ENCODE measurements at places on chromosomes 6 and 20.

DNA sequence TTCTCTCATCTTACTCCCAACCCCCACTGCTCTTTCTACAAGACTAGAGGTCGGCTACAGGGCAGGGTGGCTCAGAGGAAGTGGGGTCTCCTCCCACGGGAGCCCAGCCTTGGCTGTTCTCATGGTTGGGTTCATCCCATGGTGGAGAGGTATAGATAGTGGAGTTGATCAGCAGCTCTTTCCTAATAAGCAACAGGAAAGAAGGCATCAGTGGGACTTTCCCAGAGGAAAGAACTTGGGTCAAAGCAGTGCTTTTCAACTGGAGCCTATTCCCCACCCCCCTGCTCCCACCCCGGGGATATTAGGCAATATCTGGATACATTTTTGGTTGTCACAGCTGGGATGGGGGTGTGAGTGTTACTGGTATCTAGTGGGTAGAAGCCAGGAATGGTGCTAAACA, 200.9 kb downstream of the NFATC2 start:
- no peak overlapping the region for H3K27ac ChIP-seq
- DNase-seq: no peak
- H3K27me3 ChIP-seq: no peaks in the 10 kb centered on the region
- H3K4me3 ChIP-seq: no peak overlapping the region

DNA sequence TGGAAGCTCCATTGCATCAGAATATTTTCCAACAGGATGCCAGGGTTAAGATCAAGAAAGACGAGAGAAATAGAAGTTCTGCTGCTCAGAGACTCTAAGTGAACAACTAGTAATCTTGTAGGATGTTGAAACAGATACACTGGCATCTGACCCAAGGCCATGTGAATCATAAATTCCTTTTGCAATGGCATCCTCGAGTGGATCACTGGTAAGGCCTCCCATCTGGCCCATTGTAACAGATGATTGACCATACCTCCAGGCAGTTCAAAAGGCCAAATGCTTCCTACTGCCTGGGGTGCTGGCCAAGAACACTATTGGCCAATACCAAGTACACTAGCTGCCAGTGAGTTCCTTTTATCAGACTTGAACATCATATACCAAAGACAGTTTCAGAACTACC, 9.9 kb upstream of the SLC17A3 start:
- no peaks in the 10 kb centered on the region for H3K36me3 ChIP-seq
- H3K27me3 ChIP-seq: no peaks in the 10 kb centered on the region
- DNase-seq: peak; percentile 42
- H3K27ac ChIP-seq: peak overlapping the region; percentile 25

- H3K27ac ChIP-seq: no peak overlapping the region
- DNase-seq: peak; percentile 29
- no peaks in the 10 kb centered on the region for H3K27me3 ChIP-seq
These were observed 57.1 kb upstream of the CEP162 start for GRCh38 chr6:84284428-84285049.

- H3K4me1 ChIP-seq: peaks cover 12% of the 10 kb centered on the region
- H3K27ac ChIP-seq: no peak overlapping the region
- H3K27me3 ChIP-seq: no peaks in the 10 kb centered on the region
- no peak overlapping the region for H3K4me3 ChIP-seq
These were observed 265.0 kb downstream of the ADGRG6 start for GRCh38 chr6:142566628-142567396.

DNA sequence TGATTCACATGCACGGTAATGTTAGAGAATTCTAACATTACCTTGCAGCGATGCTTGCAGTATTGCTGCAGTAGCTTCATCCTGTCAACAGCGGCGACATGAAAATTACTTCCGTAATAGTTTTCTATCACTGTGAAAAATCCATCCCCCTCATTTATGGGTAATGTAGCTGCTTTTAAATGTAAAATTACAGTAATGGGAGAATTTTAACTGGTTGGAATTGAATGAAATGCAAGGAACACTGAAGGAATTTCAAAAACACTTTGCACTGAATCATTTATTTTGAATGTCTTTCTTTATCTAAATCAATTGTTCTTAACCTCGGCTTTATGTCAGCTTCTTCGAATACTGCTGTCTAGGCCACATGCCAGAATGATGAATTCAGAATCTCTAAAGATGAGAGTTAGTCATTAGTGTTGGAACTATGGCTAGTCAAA, 102.4 kb upstream of the HIVEP1 start:
- H3K27ac ChIP-seq: no peak overlapping the region
- H3K27me3 ChIP-seq: no peaks in the 10 kb centered on the region
- no peaks in the 10 kb centered on the region for H3K36me3 ChIP-seq
- DNase-seq: no peak

DNA sequence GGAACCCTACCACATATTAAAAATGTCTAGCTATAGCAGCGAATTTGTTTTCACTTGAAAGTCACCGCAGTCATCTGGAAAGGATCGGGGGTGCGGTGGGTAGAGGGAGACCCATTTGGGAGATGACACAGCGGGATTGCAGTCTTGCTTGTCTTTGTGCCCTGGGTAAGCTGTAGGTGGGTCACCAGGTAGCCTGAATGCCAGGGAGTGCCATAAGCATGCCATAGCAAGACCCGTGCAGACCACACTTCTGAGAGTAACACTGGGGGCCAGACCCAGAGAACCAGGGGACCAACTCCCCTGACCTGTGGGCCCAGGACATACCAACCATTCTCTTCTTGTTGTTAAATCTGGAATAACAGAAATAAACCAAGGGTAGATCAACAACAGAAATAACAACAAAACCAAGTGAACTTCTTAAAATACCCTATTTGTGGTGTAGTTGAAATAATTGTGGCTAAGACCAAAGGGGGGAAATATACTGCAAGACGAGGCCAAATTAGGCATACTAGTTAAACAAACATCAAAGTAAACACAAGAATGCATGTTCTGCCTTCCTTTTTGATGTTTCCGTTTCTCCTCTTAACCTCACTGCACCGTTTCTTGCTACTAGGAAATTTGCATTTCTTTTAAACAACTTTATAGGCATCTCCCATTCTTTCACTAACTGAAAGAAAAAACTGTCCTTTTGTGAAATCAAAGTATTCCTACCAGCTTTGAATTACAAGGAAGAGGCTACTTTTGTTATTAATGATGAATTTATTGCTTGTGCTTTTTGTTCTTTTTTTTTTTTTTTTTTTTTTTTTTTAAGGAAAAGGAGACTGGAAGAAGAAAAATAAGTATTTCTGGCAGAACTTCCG, 128.2 kb downstream of the SASH1 start:
- DNase-seq: no peak
- H3K4me1 ChIP-seq: no peaks in the 10 kb centered on the region
- no peaks in the 10 kb centered on the region for H3K36me3 ChIP-seq
- no peak overlapping the region for H3K27ac ChIP-seq
- no peaks in the 10 kb centered on the region for H3K27me3 ChIP-seq

GRCh38 chr20:50023116-50023805, 40.5 kb downstream of the SNAI1 start:
- no peaks in the 10 kb centered on the region for H3K4me1 ChIP-seq
- H3K4me3 ChIP-seq: no peak overlapping the region
- no peak overlapping the region for H3K27ac ChIP-seq
- no peaks in the 10 kb centered on the region for H3K36me3 ChIP-seq
- DNase-seq: no peak

DNA sequence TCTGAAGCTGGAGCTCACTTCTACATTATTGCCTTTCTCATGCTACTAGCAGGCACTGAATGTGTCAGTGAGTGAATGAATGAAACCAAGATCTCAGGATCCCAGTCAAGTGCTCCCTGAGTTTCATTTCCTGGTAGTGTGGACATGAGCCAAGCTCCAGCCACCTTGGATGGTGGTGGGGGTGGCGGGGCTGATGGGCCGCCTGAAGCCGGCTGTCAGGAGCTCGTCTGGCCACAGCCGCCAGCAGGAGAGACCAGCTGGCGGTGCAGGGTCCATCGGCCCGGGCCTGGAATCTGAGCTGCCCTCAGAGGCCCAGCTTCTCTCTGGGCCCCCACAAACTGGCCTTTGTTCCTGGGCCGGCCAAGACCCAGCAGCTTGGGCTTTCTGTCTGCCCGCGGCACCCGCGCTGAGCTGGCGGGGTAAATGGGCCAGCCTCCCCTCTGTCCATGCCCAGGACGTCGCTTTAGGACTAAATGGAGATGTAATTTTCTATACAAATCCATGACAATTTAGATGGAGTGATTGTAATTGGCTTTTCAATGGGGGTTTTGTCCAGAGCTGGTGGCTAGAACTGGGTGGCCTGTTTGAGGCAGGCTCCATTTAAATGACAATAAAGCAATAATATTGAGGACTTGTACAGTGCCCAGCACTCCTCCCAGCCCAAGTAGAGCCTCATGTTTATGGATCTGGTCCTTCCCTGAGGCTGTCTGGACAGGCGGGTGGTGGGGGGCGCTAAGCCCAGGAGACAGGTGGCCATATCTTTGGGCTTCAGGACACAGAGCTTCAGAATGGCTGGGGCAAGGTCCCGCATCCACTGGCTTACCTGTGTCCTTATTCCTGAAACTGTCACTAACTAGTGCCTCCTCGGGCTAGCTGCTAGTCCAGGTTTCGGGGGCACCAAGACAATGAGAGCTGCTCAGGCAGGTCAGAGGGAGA, 43.5 kb downstream of the NOL4L start:
- H3K27me3 ChIP-seq: no peaks in the 10 kb centered on the region
- H3K27ac ChIP-seq: no peak overlapping the region
- H3K4me1 ChIP-seq: peaks cover 55% of the 10 kb centered on the region
- no peaks in the 10 kb centered on the region for H3K36me3 ChIP-seq

DNA sequence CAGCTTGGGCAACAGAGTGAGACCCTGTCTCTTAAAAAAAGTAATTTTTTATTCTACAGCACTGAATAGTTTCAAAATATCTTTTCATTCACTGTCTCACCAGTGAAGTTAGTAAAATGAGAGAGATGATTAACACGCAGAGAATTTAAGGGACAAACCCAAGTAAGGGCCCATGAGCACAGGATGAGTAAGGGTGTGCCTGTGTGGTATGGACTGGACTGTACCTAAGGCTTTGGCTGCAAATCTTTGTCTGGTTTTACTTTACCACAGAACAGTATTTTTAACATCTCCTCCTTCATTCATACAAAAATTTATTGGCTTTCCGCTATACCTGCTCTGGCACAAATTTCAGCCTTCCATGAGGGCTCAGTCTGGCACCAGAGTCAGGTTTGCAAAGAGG, 433.3 kb downstream of the UTRN start:
- H3K36me3 ChIP-seq: no peaks in the 10 kb centered on the region
- no peaks in the 10 kb centered on the region for H3K27me3 ChIP-seq
- H3K4me3 ChIP-seq: no peak overlapping the region

- DNase-seq: peak; percentile 38
- peak overlapping the region; percentile 25 for H3K4me3 ChIP-seq
- H3K4me1 ChIP-seq: peaks cover 24% of the 10 kb centered on the region
- peak overlapping the region; percentile 80 for H3K27ac ChIP-seq
These were observed 7.4 kb upstream of the AHCY start for GRCh38 chr20:34310481-34311117.

GRCh38 chr20:58691773-58692578, 624 bp upstream of the NPEPL1 start:
- peak overlapping the region; percentile 87 for H3K27ac ChIP-seq
- H3K4me1 ChIP-seq: peaks cover 34% of the 10 kb centered on the region
- no peaks in the 10 kb centered on the region for H3K27me3 ChIP-seq
- no peak for DNase-seq
- no peaks in the 10 kb centered on the region for H3K36me3 ChIP-seq

DNA sequence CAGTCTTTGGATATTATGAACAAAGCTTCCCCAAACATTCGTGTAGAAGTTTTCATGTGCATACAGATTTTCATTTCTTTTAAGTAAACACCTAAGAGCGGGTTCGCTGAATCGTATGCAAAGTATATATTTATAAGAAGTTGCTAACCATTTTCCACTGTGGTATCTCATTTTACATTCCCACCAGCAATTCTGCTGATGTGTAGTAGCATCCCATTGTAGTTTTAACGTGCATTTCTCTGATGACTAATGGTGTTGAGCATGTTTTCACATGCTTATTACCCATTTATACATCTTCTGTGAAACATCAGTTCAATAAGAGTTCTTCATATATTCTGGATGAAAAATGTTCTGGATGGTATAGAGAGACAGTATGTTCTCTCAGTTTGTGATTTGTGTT, 97.4 kb downstream of the IYD start:
- H3K27me3 ChIP-seq: no peaks in the 10 kb centered on the region
- H3K4me3 ChIP-seq: no peak overlapping the region
- H3K36me3 ChIP-seq: no peaks in the 10 kb centered on the region
- H3K27ac ChIP-seq: no peak overlapping the region
- DNase-seq: no peak

DNA sequence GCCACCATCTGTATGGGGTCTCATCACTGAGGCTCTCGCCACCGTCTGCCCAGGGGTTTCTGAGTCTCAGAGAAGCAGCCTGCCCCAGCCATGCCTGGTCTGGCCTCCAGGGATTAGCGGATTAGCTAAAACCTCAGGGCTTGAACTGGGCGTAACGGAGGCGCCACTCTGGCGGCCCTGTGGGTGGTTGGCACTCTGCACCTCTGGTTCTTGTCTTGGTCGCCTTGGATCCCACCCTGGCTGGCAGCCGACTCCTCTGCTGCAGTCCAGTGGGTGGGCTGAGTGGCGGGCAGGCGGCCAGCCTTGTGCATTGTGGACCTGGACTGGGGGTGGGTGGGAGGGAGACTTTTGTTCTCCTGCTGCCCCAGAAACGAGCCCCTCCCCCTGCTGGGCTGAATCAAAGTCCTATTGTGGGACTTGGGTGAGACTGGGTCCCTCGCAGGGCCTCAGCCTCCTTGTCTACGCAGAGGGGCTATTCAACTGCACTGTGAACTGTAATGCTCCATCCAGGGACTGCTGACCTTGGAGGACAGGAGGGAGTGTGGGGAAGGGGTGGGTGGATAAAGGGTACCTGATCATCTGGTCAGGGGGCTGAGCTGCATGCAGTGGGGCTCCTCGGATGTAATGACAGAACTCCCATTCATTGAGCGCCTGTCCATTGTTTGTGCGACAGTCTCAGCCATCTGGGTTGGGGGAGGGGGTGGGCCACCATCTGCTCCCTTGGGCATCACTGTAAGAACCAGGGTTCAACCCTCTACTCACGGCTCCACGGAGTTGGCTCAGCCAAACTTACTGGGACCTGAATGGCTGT, 23.9 kb downstream of the SUN5 start:
- peak; percentile 44 for DNase-seq
- H3K27ac ChIP-seq: no peak overlapping the region
- H3K27me3 ChIP-seq: no peaks in the 10 kb centered on the region
- H3K4me1 ChIP-seq: peaks cover 12% of the 10 kb centered on the region

GRCh38 chr6:123007885-123008284, 11.8 kb downstream of the CLVS2 start:
- H3K4me1 ChIP-seq: no peaks in the 10 kb centered on the region
- H3K27me3 ChIP-seq: peaks cover 3% of the 10 kb centered on the region
- H3K27ac ChIP-seq: no peak overlapping the region
- no peak for DNase-seq

GRCh38 chr6:16430391-16431089, 192.2 kb downstream of the GMPR start:
- peak overlapping the region; percentile 63 for H3K27ac ChIP-seq
- peaks cover 38% of the 10 kb centered on the region for H3K4me1 ChIP-seq
- DNase-seq: peak; percentile 39
- no peaks in the 10 kb centered on the region for H3K36me3 ChIP-seq
